ENCODE measurements at places on chromosomes 16 and 17.
A peak's percentile ranks its signal among the peaks of the same experiment; 100 is the strongest.

DNA sequence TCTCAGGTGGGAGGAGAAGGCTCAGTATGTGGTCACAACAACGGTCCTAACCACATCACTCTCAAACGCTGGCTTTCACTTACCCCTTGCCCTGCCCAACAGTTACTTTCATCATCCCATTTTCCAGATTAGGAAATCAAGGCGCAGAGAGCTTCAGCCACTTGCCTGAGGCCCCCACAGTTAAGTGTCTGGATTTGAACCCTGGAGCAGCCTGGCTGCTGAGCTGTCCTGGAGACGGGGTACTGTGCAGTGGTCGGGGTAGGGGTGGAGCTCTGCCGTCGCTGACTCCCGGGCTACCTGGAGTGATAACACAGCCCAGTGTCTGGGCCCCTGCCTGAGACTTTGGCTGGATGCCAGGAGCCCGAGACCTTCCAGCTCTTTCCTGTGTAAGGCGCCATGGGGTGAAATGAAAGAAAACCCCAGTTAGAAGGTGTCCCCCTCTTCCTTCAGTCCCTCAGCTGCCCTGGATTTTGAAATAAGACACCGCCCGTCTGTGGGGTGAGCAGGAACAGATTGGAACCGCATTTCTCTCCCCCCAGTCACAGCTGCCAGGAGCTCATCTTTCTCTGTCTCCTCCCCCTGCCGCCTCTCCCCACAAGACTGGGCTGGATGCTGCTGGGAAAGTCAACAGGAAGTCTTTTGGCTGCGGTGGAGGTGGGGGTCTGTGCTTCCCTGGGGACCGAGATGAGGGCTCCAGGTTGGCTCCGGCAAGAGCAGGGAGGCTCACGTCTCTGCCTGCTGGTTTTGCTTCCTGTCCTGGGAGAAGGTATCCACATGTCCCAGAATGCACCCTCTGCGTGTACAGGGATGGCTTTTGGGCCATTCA lies 280.2 kb downstream of the SEC14L1 start:
- DNase-seq = peak; percentile 95

- DNase-seq = no peak
Observed at GRCh38 chr16:76226011-76226410, 51.2 kb upstream of the CNTNAP4 start.

- DNase-seq = no peak
Observed at GRCh38 chr17:39212195-39212810, 12.2 kb downstream of the RPL19 start.

DNA sequence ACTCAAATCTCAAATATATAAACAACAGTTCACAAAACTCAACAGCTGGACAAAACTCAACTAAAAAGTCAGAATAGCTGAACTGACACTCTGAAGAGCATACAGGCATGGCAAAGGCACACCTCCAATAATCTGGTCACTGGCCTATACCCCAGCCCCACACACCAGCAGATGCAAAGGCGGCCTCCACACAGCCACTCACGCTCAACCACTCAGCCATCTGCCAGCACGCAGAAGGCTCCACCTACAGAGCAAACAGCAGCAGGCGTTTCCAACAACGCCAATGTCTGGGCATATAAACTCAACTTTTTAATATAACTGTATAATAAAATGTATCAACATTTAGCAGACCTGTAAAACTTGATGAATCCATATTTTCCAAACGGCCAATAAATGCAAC lies 17.2 kb downstream of the USP7 start:
- no peak for DNase-seq

GRCh38 chr16:52469775-52470174 lies 77.2 kb downstream of the TOX3 start:
- DNase-seq = no peak
